ENCODE measurements at places on chromosomes 1 and 21.

- no peak for DNase-seq
These were observed 262.8 kb upstream of the PBX1 start for GRCh38 chr1:164296172-164296571.

DNA sequence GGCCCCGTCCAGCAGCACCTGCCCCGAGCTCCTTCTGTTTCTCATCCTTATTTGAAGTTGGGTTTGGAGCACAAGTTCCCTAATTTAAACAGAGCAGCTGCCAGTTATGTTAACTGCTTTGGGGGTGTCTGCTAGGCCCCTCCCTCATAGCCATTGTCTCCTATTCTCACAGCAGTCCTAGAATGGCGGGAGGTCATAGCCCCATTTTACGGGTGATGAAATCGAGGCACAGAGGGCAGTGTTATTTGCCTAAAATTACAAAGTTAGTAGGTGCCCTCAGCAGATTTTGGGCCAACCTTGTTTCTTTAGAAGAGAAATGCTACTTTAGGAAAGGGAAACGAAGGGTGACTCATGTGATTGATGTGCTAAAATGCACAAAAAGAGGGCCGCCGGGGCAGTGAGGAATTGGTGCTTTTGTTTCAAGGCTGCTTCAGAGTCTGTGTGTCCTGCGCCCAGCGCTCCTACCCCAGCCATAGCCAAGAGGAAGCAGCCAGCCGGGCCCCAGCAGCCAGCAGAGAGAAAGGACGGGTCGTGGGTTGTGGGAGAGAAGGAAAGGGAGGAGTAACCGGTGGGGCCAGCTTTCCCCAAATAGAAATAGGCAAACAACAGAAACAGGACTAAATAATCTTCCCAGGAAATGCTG is 13.0 kb downstream of the VANGL1 start:
- no peak for DNase-seq

- DNase-seq = no peak
These were observed 76.6 kb downstream of the FAM78B start for GRCh38 chr1:166090244-166090643.

DNA sequence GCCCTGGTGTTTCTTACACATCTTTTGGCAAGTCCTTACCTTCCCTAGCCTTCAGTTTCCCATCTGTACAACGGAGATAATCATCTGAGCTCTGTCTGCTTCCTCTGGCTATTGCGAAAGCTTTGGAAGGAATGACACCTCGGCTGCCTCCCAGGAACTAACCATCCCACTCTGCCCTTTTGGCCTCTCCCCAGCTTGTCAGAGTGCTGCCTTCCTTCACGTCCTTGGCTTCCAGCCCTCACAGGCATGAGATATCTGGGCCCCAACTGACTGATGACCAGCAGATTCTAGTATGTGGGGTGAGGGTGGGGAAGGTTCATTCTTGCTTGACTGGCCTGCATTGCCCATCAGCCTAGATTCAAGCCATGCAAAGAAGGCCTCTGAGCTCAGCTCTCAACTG is 253.1 kb upstream of the FGGY start:
- no peak for DNase-seq

- no peak for DNase-seq
These were observed 51.8 kb upstream of the GFI1 start for GRCh38 chr1:92538413-92539061.

- no peak for DNase-seq
These were observed 3.0 kb upstream of the DMRTA2 start for GRCh38 chr1:50426108-50426700.

DNA sequence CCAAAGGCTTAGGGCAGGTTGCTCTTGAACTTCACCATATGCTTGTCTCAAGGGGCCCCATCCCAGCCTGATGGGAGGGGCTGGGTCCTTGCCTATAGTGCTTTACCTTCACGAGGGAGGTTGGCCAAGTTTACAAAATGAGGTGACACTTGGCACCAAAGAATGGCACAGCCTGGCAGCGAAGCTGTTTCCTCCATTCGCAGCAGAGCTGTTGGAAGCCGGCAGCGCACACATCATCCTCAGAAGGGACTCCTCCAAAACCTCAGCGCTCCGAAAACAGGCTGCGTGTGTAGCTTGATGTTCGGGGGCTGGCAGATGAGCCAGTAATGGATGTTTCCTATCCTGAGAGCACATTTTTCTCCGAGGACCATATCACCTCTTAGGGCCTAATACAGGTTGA is 116.8 kb downstream of the KAZN start:
- no peak for DNase-seq

DNA sequence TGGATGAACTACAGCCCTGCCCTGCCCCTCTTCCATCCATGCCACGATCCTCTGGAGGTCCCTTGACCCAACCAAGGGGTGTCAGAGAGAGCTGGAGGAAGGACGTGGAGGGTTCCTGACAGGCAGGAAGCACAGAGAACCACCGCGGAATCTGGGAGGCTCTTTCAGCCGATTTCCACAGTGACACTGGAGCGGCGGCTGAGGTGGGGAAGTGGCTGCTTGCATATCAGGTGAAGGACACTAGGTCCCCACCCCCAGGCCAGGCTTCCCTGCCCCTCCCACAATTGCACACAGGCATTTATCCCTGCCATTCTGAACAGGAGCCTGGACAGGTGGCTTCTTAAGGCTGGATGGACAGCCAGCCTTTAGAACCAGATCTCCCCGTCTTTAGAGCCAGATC is 17.5 kb downstream of the LRRC71 start:
- no peak for DNase-seq

GRCh38 chr1:198132060-198132781 is 24.6 kb upstream of the NEK7 start:
- DNase-seq = no peak

DNA sequence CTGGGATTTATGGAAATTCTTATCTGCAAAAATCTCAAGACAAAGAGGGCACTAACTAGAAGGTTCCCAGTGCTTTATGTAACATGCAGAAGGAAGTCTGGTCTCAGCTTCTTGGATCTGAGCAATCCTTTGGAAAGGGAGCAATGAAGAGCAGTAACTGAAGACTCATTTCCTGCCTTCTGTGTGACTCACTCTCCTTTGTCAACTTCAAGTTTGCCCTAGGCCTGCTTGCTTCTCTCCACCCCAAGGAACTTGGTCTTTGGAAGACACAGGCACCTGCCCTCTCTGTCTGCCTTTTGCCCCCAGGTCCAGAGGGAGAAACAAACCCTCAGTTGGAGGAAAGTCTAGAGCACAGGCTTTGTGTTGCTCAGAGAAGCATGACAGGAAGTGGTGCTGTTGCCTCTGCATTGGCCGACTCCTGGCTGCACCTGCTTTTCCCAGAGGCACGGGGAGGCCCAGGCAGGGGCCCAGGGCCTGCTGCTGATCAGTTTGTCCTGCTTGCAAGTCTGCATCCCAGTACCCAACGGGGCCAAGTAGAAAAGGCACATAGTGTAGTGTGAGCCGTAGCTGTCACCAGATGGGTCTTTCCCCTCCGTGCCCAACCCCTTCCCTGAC is 137.2 kb downstream of the DHRS3 start:
- no peak for DNase-seq

DNA sequence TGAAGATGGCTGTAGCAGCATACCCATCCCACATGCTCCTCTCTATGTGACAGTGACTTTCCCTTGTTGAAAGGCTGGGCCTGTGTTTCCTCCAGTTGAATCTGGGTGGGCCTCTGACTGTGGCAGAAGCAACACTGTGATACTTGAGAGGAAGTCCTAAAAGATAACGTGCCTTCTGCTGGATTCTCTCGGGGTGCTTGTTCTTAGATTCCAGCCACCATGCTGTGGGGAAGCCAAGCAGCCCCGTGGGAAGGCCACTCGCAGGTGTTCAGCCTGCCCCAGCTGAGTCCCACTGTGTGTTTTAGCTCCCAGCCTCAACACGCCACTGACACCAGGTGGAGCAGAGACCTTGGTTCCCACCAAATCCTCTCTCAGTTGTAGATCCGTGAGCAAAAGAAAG is 31.5 kb downstream of the TRAPPC10 start:
- no peak for DNase-seq

DNA sequence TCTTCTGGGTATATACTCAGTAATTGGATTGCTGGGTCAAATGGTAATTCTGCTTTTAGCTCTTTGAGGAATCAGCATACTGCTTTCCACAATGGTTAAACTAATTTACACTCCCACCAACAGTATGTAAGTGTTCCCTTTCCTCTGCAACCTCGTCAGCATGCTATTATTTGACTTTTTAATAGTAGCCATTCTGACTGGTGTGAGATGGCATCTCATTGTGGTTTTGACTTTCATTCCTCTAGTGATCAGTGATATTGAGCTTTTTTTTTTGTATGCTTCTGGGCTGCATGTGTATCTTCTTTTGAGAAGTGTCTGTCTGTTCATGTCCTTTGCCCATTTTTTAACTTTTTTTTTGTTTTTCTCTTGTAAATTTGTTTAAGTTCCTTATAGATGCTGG is 279.4 kb downstream of the PTGER3 start:
- DNase-seq = no peak

GRCh38 chr1:158104891-158105290 is 75.8 kb upstream of the CD1D start:
- DNase-seq = no peak

GRCh38 chr1:72100771-72101170 is 181.6 kb downstream of the NEGR1 start:
- DNase-seq = no peak

GRCh38 chr1:202038688-202039346 is 28.4 kb downstream of the ELF3 start:
- no peak for DNase-seq

DNA sequence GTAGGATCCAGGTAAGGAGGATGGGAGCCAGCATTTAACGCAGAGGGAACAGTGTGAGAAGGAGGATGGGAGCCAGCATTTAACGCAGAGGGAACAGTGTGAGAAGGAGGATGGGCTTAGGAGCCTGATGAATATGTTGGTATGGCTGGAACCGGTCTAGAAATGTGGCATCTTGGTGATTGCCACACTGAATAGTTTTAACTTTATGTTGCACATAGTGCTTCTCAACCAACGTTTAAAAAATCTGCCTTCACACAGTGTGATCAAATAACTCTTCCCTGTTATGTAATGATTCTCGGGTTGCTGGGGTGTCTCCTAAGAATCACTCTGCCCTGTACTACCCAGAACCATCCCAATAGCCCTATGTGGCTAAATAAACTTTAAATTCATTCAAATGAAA is 146.9 kb upstream of the DUSP10 start:
- no peak for DNase-seq

- no peak for DNase-seq
These were observed 550.6 kb downstream of the MATN1 start for GRCh38 chr1:30172757-30173156.

DNA sequence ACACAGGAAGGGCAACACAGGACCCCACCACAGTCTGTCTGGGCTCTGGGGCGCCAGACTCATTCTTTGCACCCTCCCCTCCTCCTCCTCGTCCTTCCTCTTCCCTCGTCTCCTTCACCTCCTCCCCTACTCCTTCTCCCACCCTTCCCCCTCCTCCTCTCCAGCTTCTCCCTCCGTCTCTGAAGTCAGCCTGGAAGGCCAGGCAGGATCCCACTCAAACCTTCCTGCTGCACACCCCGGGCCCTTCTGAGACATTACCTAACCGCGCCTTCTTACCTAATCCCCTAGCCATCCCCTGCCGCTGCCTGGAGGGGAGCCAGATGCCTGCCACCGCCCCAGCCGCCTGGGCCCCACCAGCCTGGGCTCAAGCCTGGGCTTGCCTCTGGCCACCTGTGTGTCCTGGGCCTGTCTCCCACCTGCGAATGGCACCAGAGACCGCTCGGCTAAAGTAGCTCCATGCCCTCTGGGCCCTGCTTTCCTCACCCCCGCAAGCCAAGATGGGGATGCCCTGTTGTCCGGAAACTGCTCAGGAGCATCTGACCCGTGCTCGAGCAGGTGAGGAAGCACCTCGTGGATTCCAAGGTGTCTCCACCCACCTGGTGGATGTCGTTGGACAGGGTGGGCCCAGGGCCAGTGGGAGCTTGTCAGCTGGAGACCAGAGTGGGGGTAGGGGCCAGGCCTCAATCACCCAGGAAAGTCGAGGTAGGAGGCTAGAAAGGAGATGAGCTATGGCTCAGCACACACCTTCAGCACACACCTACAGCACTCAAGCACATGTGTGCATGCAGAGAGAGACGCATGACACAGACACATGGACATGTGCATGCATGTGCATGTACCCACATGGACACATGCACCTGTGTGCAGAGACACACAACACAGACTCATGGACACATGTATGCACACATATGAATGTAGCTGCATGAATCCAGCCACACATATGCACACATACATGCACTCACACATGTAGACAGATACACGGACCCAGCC is 31.9 kb downstream of the WNT9A start:
- no peak for DNase-seq

GRCh38 chr1:94817712-94818111 is 2.4 kb upstream of the SLC44A3 start:
- DNase-seq = no peak

- DNase-seq = no peak
These were observed 1.0 kb upstream of the EFNA1 start for GRCh38 chr1:155126556-155127104.

DNA sequence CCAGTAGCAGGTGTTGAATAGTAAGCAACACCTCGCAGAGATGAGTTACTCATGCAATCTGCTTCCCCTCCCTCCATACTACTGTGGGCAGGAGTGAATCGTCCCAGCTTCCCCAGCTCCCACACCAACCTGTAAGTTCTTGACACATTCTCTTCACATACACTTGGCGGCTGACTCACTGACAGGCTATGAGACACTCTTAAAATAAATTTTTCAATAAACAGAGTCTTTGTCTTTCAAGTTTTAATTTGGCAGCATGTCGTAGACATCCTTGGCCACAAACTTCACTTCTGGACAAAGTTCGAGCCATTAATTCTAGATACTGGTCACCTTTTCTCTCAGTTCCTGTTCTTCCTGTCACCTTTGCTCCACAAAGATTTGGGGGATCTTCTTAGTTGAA is 290.7 kb downstream of the TM2D1 start:
- no peak for DNase-seq

DNA sequence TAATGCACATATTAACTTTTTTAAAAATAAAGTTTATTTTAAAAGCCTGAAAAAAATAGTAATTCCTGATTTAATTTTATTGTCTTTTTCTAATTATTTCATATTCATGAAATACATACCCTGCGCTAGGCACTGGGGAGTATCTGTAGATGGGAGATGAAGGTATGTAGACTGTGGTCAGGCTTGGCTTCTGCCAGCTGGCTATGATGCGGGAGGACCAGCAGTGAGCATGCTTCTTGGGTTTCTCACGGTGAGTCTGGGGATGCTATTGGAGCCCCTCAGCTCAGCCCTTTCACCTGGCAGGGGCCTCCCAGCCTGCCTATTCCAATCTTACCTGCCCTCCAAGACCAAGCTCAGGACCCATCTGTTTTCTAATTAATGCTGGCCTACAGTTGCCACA is 138.4 kb downstream of the NOS1AP start:
- no peak for DNase-seq

GRCh38 chr1:14782741-14783591 is 184.5 kb downstream of the KAZN start:
- no peak for DNase-seq

- no peak for DNase-seq
These were observed 29.3 kb upstream of the SHISA4 start for GRCh38 chr1:201859424-201859823.

DNA sequence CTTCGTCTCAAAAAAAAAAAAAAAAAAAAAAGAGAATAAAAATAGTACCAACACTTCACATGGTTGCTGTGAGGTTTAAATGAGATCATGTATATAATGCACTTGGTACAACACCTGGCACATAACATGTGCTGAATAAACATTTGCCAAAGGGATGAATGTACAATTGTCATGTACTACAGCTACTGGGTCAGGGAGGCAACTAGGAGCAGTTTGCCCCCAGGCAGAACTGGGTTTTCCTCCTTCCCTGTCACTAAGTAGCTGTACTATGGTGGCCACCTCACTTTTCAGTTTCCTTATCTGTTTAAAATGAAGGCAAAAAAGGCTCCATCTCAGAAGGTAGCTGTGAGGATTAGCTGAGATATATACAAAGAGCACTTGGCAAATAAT is 11.5 kb downstream of the AK2 start:
- DNase-seq = no peak

All from stimulated activated CD4-positive, alpha-beta T cell treated with anti-CD3 and anti-CD28 coated beads, Interleukin-4, amount 100 ng/mL, for 48 hours (primary cell).